HL-60 (cell line): ENCODE measurements at places on chromosomes 5 and 9.

DNA sequence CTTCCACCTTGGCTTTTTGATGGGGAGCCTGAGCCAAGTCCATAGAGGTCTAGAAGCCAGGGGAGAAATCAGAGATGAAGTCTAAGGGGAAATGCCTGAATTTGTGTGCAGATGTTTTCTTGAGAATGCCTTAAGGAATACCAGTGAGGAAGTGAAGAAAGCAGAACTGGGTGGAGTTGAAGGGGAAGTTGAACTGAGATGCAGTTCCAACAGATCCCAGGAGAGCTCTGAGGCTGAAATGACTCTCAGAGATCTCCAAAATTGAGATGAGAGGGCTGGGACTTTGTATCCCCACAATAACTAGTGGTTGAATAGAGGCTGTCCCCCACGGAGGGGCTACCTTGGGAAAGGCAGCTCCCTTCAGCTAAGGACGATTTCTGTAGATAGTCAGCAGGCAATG, 197.1 kb downstream of the ZNF462 start:
- DNase-seq: no peak

GRCh38 chr9:68957479-68957878, 56.4 kb downstream of the PRKACG start:
- no peak for DNase-seq

GRCh38 chr5:55304584-55304983, 2.9 kb downstream of the DHX29 start:
- no peak for DNase-seq

DNA sequence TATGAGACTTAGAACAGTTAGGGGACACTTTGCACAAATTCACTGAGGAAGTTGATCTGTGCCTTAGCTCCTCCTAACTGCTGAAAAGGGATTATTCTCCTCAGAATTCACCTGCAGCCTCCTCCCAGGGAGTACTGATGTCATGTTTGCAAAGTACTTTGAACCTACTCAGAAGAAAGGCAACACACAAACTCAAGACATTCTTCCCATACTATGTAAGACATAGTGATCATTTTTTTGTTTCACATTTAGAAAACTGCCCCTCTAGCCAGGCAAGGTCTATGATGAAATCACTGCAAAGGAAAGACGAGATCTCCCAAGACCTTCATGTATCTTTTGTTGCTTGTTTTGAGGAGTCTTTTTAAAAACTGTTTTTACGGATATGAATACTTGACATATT, 10.6 kb upstream of the VLDLR start:
- no peak for DNase-seq

- DNase-seq: no peak
Observed at GRCh38 chr5:37064442-37064841, 184.7 kb downstream of the CPLANE1 start.

- no peak for DNase-seq
Observed at GRCh38 chr9:89602978-89603766, 1.6 kb upstream of the GADD45G start.

- no peak for DNase-seq
Observed at GRCh38 chr9:21904371-21904770, 89.8 kb downstream of the CDKN2A start.

DNA sequence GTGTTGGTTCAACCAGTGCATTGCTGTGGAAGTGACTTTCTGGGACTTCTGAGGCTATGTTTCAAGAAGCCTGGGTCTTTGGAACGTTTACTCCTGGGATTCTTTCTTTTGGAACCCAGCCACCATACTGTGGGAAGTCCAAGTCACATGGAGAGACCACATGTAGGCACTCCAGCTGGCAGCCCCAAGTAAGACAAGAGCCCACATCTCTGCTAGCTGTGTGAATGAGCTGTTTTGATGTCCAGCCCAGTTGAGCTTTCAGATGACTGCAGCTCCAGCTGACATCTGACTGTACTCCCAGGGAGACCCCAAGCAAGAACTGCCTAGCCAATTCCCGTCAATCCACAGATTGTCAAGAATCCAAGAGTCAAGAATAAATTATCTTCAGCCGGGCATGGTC, 60.1 kb upstream of the SPATA31D4 start:
- no peak for DNase-seq

- DNase-seq: no peak
Observed at GRCh38 chr5:157944077-157944633, 85.2 kb upstream of the CLINT1 start.

DNA sequence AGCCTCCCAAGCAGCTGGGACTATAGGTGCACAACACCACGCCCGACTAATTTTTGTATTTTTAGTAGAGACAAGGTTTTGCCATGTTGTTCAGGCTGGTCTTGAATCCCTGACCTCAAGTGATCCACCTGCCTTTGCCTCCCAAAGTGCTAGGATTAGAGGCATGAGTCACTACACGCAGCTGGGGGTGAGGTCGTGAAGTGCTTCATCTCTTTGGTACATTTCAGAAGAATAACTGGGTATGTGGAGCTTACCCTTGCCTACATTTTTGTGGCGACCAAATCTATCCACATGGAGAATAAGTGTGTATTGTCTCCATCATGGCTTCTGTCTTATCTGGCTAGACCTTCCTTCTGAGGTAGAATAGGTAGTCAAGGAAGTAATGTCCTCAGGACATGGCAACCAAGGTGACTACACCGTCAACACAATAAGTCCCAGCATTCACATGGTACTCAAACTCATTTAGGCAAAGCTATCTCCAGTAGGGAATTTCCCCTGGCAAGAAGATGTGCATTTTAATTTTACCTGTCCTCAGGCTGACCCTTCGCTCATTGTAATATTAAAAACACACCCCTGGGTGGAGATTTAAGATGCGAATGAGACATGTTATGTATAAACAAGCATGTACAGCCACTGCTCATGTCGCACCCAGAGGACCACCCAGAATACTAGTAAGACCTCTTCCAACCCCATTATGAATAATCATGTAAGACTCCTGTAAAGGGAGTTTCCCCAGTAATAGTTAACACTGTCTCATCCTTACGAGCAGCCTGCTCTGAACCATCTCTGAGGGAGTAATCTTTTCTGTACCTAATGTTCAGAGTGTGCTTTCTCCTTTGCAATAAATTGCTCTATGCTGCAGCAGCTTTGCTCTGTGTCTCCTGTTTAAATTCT, 1173.2 kb downstream of the TAF11L14 start:
- no peak for DNase-seq

GRCh38 chr9:136764301-136764891, at the start of gene LCN15:
Gene LCN15 (minus strand): TSS chr9:136764518. CDS start chr9:136764488, 30 bp downstream.
- DNase-seq: no peak

DNA sequence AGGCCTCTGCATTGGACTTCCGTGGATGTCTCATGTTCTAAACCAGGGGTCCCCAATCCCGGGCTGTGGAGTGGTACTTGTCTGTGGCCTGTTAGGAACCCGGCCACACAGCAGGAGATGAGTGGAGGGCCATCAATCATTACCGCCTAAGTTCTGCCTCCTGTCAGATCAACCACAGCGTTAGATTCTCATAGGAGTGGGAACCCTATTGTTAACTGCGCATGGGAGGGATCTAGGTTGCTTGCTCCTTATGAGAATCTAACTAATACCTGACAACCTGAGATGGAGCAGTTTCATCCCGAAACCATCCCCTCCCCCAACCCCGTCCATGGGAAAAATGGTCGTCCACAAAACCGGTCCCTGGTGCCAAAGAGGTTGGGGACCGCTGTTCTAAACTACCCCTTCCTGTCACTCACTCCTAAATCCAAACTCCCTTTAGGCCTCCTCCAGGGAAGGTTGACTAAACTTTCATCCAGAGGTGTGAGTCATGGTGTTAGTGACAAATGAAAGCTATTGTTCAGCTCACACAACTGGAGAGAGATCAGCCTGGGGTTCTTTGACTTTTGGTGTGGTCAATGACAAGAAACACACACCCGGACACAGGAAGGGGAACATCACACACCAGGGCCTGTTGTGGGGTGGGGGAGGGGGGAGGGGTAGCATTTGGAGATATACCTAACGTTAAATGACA, 9.5 kb downstream of the KCNV2 start:
- DNase-seq: no peak

- no peak for DNase-seq
Observed at GRCh38 chr5:104789366-104789765, 1226.8 kb upstream of the NUDT12 start.

DNA sequence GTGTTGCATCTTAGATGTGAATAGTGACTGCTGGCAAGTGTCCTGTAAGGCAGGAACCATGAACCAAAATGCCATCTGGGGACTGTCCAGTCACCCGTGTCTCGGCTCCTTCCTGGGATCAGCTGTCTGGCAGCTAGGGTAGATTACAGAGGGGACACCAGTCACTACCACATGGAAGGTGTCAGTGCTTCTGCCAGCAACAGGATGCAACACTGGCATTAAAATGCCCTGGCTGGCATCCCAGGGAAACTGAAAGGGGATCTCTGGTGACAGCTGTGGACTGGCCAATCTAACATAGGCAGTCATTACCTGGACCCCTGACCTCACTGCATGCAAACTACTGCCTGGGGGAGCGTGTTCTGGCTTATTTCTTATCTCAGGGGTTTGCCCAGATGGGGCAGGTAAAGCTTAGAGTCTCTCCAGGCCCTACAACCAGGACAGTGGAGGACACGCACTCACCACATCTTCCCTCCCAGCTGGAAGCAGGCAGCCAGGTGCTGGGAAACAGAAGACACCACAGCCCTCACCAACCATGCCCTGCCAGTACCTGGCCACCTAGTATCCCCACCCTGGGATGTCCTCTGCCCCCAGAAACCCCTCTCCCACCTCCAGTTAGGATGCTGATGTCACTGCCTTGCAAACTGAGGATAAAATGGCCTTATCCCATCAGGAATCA, 83.8 kb downstream of the SEMA4D start:
- no peak for DNase-seq

DNA sequence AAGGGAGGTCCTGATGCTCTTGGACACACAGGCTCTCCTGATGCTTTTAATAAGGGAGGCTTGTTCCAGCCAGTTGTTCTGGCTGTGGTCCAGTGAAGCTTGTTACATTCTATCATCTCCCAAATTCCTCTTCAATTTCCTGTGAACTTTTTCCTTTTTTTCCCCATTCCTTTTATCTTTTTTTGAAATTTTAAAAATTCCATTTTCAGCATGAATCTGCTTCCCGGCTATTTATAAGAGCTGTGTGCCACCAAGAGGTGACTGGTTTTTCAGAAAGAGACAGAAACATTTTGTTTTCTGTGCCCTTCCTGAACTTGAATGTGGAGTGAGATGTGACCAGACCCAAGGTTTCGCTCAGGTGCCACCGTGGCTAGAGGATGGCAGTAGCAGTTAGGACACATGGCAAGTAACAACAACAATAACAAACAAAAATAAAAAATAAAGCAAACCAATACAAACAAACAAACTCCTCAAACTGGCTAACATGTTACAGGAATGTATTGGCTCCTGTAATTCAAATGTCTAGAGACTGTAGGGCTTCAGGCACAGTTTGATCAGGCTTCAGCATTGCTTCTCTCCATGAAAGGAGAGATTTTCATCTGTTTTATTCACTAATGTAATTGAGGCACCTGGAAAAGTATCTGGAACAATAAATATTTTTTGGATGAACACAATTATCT, 121.1 kb downstream of the BOD1 start:
- DNase-seq: no peak

GRCh38 chr5:23027331-23027730, 174.2 kb upstream of the CDH12 start:
- no peak for DNase-seq

- DNase-seq: no peak
Observed at GRCh38 chr5:107813559-107813958, 142.8 kb upstream of the EFNA5 start.

- DNase-seq: no peak
Observed at GRCh38 chr5:14557203-14557770, 24.3 kb upstream of the OTULINL start.

DNA sequence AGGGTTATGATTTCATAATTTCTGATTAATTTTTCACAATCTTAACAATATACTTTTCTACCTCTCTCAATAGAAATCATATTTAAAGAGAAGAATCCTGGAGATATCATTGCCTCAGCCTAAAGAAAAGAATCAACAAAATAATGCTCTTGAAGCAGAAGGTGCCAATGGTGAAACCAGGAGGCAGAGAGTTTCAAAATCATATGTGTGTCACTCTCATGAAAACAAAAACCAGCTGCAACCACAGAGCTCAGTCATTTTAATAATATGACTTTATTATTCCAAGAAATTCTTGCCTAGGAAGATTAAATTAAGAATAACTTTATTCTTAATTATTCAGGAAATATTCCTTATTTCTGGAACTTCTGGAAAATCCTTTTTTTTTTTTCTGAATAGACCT, 266.8 kb upstream of the ACTBL2 start:
- no peak for DNase-seq

GRCh38 chr5:117131876-117132275, 557.3 kb upstream of the SEMA6A start:
- DNase-seq: no peak

- DNase-seq: no peak
Observed at GRCh38 chr5:79069488-79070349, at the start of the genes BHMT2 and DMGDH. Gene BHMT2 (plus strand): TSS chr5:79069767. CDS start chr5:79069783, 16 bp downstream. Gene DMGDH (minus strand): TSS chr5:79069674. CDS start chr5:79069620, 54 bp downstream.

GRCh38 chr5:14202462-14202861, 59.3 kb downstream of the TRIO start:
- DNase-seq: peak; percentile 46

- DNase-seq: peak; percentile 27
Observed at GRCh38 chr9:111298731-111299598, 31.1 kb downstream of the OR2K2 start.

DNA sequence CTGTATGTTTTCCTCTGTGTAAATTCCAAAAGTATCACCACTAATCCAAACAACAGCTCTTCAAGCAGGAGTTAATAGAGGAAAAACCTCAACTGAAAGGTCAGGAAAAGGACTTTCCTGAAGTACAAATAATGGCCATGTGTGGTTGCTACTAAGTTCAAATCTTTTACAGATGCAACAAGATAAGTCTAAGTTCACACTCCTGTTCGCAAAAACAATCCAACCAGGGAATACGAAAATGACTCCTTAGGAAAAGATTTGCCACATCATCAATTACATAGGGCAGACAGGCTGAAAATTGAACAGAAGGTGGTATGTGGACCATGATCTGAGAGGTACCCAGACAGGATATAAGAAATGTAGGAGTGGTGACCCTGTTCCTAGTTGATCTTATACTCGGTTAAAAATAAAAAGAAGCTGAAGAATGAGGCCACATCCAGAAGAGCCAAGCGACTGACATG, 210.2 kb downstream of the TSSK1B start:
- no peak for DNase-seq

DNA sequence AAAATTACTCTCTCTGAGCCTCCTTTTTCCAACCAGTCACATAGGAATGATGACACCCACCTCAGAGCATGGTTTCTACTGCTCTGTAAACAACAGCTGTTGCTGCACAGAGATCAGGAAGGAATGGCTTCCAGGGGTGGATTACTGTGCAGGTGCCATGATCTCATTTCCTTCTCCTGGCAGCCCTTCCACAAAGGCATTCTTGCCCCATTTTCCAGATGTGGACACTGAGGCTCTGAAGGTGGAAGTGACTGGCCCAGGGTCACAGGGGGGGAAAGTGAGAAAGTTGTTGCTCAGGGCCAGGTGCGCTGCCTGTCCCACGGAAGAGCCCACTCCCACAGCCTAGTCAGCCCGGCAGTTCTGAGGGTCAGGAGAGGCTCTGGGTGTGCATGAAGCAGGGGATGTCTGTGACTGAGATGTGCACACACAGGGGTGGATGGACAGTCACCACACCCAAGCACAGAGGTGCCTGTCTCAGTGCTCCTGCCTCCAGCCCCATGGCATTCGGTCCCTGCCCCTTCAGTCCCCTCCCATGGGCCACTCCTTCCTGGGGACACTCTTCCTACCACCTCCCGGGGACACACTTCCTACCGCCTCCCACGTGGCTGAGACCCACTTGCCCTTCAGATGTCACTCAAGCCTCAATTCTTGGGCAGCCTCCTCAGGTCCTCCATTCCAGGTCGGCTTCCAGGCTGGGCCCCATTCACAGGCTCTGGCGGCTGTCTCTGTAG, 17.0 kb downstream of the FGFR4 start:
- no peak for DNase-seq
